Tibial nerve (tissue), 4 donors: ENCODE measurements at places on chromosomes 12 and 14. TPM values are rescaled to one million over a fixed set of nuclear protein-coding genes. Genes with fewer than 3 reads are reported as not detected.

Gene VPS37B
- 24.9 TPM for total RNA-seq

Gene CCDC88C
- 7.5 TPM for total RNA-seq

Gene ZCRB1
- 19.8 TPM for total RNA-seq

Gene KRT4
- total RNA-seq, result not detected

Gene C14orf180
- 31.2 TPM for total RNA-seq

Gene AMN1
- 8.6 TPM for total RNA-seq
